Suprapubic skin (tissue), 4 donors: ENCODE measurements at places on chromosomes 1 and 21.

DNA sequence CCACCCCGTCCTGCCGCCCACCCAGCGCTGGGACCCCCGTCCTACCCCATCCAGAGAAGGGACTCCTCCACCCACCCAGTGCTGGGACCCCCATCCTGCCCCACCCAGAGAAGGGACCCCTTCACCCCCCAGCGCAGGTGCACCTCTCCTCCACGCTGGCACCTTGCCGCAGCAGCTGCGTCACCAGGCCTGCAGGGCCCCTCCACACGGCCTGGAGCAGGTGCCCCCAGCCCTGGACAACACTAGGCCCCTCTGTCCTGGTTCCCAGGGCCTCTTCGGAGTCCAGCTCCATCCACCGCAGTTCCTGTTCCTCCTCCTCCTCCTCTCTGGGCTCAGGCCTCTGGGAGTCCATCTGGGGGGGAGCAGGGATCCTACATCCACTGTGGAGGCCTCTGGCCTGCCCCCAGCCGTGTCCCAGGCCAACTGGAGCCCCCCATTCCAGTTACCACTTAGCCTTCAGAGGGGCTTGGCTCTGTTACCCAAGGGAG, 378 bp downstream of the ANKRD65 start:
- no peak for DNase-seq

DNA sequence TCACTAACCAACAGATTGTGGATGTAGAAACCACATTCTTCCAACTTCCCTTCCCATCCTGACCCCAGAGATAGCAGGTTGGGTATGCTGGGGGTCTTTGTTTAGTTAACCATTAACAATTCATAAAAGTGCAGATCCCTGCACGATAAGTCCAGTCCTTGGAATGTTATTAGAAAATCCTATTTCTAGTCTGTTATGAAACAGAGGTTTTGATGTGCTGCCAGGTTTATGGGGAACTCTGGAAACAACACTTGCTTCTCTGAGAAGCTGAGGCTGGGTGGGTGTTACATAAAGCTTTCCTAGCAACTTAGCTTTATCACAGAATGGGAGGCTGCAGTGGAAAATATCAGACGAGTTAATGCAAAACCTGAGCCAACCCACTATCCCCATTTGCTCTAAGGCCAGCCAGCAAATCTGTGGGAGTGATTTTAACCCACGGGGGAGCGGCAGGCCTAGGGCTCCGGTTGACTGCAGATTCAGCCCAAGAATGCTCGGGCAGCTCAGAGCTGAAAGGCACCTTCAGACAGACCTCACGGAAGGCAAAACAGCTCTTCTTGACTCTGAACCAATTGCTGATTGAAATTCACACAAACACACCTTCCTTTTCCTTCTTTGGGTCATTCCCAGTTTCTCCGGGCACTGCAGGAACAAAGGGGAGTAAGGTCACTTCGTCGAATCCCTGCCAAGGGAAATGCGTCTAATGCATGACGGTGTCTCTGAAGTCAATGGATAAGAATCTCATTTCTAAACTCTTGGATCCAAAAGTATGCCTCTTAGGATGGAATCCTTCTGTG, 111.7 kb upstream of the IRF2BP2 start:
- no peak for DNase-seq

- no peak for DNase-seq
Observed at GRCh38 chr1:17624611-17625233, 85.2 kb downstream of the ARHGEF10L start.

DNA sequence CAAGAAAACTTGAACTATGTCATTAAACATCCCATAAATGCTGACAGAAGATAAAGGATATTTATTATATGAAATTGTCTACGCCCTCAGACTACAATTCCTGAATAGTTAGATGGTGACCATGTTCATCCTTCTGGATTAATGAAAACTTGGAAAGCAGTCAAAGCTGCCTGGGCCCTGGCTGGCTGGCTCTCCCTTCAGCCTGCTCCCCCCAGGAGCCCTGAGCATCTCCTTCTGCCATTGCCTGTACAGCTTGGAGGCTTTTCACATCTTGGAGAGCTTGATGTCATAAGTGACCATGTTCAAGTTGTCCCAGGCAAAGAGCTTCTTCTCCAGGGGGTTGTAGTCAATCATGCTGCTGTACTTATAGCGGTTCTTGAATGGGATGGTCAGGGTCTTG, 13.6 kb downstream of the MYOCOS start:
- no peak for DNase-seq

GRCh38 chr1:67159233-67159632, 7.0 kb upstream of the IL23R start:
- no peak for DNase-seq

DNA sequence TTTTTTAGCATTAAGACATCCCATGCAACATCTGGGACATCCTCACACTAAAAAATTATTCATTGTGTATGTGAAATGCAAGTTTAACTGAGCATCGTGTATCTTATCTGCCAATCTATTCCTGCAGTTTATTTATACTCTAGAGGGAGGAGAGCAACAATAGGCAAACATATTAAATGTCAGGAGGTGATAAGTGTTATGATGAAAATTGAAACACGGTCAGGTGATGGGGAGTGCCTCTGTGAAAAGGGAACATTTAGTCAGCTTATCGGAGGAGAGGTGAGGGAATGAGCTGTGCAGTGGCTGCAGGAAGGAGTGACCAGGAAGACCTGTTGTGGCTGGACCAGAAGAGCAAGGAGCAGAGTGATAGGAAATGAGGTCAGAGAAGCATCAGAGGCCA, 775 bp upstream of the EFCAB14 start:
- no peak for DNase-seq

GRCh38 chr1:45541193-45541592, 9.4 kb upstream of the AKR1A1 start:
- DNase-seq: no peak

- DNase-seq: no peak
Observed at GRCh38 chr1:202659541-202659940, 50.7 kb downstream of the SYT2 start.

GRCh38 chr1:17658837-17659236, 96.3 kb upstream of the ACTL8 start:
- no peak for DNase-seq

GRCh38 chr1:170063109-170063826, 11.2 kb downstream of the KIFAP3 start:
- no peak for DNase-seq

DNA sequence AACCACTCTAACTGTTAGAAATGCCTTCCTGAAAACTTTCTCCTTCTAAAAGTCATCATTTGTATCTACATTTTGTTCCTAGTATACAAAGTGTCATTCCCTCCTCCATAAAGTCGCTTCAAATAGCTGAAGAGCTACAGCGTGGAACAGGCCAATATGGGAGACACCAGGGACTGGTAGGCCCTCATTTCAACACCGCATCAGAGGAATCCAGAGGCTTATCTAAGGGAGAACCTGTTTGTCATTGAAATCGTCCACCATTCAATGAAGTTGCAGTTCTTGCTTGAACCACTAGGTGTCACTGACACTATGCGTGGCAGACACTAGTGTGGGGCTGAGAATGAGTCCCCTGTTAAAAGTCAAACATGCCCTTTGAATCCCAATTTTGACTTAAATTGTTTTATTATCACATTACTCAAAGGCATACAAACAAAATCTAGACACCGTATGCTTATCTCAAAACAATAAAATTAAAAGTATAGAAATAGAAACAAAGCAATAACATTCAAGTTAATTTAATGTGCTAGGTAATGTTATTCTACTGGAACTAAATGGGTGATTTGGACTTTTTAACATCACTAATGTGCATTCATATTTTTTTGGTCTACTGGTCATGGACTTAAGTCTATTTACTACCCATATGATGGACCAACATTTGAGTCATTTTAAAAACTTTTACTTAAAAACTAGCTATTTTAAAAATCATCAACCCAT, 182.3 kb downstream of the FCRL5 start:
- DNase-seq: no peak

GRCh38 chr1:54623216-54624007, at the start of gene FAM151A:
FAM151A (minus strand) TSS chr1:54623525; CDS start chr1:54623395, 130 bp downstream.
- DNase-seq: no peak

DNA sequence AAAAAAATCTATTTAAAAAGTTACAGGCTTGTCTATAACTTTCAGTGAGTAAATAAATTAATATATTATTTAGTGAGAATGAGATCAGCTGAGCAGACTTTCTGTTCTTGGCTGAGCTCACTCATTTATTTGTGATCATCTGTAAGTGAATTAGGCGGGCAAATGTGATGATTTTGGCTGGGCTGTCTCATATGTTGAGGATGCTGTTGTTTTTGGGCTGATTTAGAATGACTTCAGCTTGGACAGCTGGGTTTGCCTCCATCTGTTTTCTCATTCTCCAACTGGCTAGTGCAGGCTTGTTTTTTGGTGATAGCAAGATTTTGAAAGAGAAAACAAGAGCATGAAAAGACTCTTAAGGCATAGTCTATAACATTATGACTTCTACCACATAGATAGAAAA, 475.8 kb upstream of the OLFM3 start:
- no peak for DNase-seq

DNA sequence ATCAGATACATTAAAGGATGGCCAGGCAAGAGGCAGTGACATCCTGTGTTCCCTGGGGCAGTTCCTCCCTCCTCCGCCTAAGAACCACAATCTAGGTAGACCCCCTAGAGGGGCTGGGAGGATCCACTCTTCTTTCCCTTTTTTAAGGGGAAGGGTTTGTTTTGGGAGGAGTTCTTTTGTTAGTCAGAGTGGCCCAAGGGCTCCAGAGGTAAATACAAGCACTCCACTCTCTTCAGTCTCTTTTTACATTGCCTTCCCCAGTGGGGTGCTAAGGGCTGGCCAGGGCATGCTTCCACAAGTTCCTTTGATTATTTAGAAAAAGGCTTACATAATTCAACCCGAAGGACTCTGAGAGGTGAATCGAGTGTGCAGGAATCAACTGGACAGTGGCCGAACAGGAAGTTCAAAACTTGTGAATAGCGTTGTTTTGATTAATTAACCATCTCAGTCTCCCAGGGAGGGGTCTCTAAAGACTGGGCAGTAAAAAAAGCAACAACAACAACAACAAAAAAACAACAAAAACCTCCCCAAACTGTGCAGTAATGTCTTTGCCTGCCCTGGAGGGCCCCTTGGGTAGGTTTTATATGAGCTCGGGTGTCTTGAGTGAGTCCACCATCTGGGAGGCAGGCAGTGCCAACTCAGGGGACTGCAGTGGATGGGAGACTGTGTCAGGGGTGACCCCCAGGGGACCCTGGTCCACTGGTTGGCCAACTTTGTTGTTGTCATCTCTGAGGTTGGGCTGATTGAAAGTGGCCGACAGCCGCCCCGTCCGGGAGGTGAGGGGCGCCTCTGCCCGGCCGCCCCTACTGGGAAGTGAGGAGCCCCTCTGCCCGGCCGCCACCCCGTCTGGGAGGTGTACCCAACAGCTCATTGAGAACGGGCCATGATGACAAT, 33.2 kb upstream of the ENO1 start:
- no peak for DNase-seq

DNA sequence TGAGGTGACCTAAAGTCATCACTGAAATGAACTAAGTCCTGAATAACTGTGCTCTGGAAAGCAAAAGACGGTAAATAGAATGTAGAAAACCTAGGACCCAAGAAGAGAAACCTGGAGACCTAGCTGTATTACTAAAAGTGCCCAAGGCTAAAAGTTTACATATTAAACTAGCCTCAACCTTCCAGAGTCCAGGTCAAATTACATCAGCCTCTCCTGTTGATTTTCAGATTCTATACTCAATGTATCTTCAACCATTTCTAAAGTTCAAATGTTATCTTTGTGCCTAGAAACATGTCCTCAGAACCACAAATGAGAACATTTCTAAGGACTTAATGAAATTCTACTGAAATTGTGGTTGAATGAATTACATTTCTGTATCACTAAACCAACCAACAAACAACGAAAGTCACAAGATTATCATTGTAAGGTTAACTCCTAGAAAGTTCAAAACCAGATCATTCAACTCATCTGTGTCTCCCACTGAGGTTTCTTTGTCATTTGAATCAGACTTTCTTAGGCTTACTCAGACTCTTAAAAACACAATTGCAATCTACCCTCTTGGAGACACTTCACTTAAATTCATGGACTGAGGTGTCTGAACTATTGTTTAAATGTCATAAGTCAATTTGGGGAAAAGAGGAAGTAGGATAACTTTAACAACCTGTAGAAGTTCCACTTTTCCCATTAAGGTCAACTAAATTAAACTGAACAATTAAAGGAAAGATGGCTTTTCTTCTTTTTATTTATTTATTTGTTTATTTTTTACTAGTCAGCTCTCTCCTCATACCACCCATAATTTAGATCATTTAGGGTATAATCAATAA, 207.7 kb downstream of the BARHL2 start:
- DNase-seq: no peak

GRCh38 chr1:89555550-89555949, 30.9 kb downstream of the LRRC8B start:
- DNase-seq: no peak

GRCh38 chr1:65232461-65232990, 76.8 kb upstream of the DNAJC6 start:
- no peak for DNase-seq

DNA sequence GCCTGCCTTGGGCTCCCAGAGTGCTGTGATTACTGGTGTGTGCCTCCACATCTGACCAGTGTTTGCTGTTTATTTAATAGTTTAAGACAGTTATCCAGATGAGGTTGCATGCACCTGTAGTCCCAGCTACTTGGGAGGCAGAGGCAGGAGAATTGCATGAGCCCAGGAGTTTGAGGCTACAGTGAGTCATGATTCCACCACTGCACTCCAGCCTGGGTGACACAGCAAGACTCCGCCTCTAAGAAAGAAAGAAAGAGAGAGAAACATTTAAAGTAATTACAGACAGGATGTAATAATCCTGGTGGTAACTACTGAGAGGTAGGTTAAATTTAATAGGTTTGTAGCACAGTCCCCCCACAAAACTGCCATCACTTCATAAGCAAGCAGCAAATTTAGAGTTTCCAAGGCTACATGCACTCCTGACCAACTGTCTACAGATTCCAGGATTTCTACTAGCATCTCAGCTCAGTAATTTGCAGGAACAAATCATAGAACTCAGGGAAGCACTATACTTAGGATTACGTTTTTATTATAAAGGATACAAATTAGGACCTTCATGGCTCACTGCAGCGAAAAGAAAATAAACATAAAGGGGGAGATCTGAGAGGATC, 89.6 kb downstream of the PKN2 start:
- DNase-seq: no peak

GRCh38 chr1:39787468-39787867, 1.2 kb downstream of the BMP8B start:
- DNase-seq: no peak

- no peak for DNase-seq
Observed at GRCh38 chr1:64240206-64240605, 36.8 kb downstream of the UBE2U start.

- peak; percentile 36 for DNase-seq
Observed at GRCh38 chr1:30415171-30415940, 308.0 kb downstream of the MATN1 start.

- no peak for DNase-seq
Observed at GRCh38 chr1:240151136-240151735, 59.6 kb downstream of the FMN2 start.

DNA sequence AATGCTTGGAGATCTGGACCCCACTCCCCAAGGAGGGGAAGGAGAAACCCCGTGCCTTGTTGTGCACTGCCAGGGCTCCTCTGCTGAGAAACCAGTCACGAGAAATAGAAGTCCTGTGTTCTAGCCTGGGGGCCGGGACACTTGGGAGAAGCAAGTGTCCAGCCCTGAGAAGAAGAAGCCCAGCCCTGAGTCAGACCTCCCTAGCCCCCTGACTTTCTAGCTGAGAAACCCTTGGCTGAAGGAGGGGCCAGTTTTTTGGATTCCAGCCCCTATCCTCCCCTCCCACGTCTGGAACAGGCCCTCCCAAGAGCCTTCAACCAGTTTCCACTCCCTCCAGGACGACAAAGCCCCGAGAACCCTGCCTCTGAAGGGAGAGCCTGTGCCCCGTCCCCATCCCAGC, 100.5 kb downstream of the NAV1 start:
- no peak for DNase-seq
